SJSA1 (cell line): ENCODE measurements at places on chromosomes 11 and 22. TPM values are rescaled to one million over a fixed set of nuclear protein-coding genes. Genes with fewer than 3 reads are reported as not detected.

DERL3 gene
- total RNA-seq = not detected in 2 replicates

OR56A1 gene
- not detected in 2 replicates for total RNA-seq

C11orf54 gene
- total RNA-seq = 12.8 and 19.8 TPM in 2 replicates

PNPLA2 gene
- 5.0 and 9.8 TPM in 2 replicates for total RNA-seq

SRPRA gene
- total RNA-seq = 70.6 and 85.1 TPM in 2 replicates

LRRN4CL gene
- 0.55 and 0.85 TPM in 2 replicates for total RNA-seq

DNA sequence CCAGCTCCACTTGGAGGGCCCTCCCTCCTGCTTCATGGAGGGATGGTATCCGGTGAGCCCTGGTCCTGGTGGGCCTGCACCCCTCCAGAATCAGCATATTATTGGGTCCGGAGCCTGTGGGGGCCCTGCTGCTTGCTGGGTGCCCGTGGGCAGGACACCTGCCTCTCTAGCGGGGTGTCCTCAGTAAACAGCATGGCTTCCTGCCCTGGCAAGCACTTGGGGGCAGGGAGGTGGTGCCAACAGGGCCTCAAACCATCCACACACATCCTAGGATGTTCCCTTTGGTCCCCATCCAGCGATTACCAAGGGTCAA lies 108.3 kb downstream of the CTTN start:
- no peak overlapping the region for H3K4me3 ChIP-seq
- peaks cover 5% of the 10 kb centered on the region; the same call in 1 of the 2 replicates for H3K4me1 ChIP-seq
- DNase-seq = no peak
- H3K27me3 ChIP-seq = no peaks in the 10 kb centered on the region
- H3K36me3 ChIP-seq = no peaks in the 10 kb centered on the region

DNA sequence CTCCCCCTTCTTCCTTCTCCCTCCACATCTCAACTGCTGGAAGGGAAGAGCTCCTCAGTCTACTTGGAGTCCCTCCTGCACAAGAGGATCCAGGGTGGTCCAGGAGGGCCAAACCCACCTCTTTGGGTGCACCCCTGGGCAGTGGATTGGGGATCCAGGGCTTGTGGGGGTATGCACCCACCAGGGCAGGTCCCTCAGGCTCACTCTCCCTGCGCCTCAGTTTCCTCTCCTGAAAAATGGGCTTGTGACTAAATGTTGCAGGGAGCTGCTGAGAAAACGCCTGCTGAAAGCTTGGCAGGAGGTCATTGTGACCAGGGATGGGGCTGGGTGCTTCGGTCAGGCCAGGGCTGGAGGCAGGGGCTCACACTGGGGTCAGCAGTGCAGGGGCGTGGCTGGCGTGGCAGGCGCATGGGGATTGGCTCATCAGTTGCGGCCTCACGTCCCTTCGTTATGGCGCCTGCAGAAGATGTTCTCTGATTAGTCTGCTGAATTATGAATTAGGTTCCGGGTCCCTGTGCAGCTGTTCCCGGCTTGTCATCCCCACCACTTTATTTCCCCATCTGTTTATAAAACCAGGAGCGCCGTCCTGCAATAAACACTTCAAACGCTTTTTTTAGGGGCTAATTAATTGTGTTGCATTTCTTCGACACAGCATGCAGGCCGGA lies 25.7 kb upstream of the CCDC188 start:
- no peaks in the 10 kb centered on the region for H3K36me3 ChIP-seq
- H3K4me1 ChIP-seq = no peaks in the 10 kb centered on the region
- H3K4me3 ChIP-seq = no peak overlapping the region
- no peak overlapping the region for H3K27ac ChIP-seq
- DNase-seq = no peak
- peaks cover 20% of the 10 kb centered on the region; the same call in 1 of the 2 replicates for H3K27me3 ChIP-seq

DNA sequence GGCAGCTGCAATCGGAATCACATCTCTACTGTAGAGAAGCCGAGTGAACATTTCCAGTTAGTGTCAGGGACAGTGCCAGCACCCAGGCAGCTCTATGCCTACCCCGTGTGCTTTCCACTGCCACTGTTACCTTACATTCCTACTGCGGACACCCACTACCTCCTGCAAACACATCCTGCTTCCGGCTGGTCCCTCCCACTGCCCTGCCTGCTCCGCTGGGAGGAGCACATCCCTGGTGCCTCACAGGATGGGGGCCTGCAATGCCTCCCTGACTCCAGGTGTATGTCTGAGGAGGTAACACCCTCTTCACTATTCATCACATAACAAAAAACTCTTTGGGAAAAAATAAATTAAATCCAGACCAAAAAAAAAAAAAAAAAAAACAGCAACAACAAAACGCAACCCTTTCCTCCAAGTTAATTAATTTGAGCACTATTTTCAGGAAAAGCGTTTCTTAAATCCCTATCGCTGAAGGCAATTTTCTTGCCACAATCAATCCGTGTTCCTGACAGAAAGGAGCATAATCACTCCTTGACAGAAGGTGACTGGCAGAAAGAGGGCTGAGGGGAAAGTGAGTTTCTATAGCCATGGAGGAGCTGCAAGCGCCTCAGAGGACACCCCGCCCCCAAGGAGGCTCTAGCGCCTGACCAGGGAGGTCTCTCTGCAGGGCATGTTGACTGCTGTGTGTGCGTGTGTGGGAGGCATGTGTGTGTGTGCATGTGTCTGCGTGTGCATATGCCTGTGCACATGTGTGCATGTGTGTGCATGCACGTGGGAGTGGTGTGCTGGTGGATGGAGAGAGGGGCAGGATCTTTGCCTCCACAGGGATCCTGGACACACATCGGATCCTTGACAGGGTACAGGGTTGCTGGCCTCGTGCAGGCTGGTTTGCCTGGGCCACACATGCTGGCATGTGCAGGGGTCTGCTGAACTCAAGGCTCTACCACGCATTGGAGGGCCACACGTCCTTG lies 134.8 kb upstream of the NTM start:
- H3K4me3 ChIP-seq = no peak overlapping the region
- no peak overlapping the region for H3K27ac ChIP-seq
- H3K27me3 ChIP-seq = no peaks in the 10 kb centered on the region
- DNase-seq = no peak
- H3K4me1 ChIP-seq = peaks cover 5% of the 10 kb centered on the region

DNA sequence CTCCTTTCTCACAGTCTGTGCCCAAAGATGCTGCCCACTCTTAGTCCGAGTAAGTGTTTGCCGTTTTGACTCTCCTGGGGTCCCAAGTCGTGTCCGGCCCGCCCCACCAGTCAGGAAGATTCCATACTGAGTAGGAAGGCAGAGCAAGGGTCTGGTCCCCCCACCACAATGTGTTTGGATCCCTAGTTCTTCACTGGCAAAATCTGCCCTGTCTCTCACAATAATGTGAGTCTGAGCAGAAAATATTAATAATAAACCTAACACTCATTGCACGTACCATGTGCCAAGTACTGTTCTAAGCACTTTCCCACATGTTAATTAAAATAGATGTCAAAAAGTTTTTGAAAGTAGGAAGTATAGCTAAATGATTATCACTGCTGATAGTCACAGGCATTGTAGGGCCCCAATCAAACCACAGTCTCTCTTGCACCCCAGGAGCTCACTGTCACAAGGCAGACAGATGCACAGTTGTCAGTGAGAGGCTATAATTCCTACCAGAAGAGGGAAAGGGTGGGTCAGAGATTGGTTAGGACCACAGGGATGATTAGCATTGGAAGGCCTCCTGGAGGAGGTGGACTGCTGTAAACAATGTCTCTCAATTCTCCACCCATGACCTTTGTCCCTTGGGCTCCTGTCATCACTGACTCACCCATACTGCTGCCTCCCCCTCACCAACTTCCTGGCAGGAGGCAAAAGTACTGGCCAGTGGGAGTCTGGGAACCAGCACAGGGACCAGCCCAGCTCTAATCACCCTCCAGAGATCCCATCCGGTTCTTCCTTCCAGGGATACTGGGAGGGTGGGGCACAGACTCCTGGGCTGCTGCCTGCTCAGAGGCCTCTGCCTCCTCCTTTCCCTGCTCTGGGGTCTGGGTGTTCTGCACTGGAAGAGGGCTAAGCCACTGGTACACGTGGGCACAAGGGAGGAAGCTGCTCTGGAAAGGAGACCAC lies 1.0 kb upstream of the POLD4 start:
- H3K27ac ChIP-seq = peak overlapping the region; percentile 95
- H3K27me3 ChIP-seq = no peaks in the 10 kb centered on the region
- DNase-seq = peak; percentile 97
- H3K4me1 ChIP-seq = peaks cover 65% of the 10 kb centered on the region
- H3K36me3 ChIP-seq = peaks cover 4% of the 10 kb centered on the region; the same call in 1 of the 2 replicates

GRCh38 chr11:118132385-118133151 lies 20.1 kb downstream of the SCN4B start:
- no peak overlapping the region for H3K4me3 ChIP-seq
- DNase-seq = no peak
- H3K27me3 ChIP-seq = no peaks in the 10 kb centered on the region
- no peaks in the 10 kb centered on the region for H3K4me1 ChIP-seq
- no peak overlapping the region for H3K27ac ChIP-seq

DNA sequence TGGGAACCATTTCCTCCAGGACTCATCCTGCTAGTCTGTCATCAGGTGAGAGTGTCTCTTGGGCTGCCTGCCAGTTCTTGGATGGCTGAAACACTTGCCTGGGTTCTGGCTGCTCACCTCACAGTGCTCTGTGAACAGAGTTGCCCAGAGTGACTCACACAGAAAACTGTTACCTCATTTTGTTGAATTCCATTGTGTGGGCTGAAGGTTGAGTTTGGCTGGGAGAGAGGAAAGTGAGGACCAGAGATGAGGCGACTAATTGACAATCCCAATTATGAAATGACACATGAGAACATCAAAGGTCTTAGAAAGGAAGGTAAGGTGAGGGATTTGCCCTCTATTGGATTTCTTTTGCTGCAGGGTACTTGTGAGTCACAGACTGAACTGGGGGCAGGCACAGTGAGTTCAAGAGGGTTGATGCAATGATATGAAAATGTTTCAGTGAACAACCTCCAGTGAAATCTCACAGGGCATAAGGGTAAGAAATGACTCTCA lies 20.2 kb upstream of the CALCB start:
- H3K27ac ChIP-seq = no peak overlapping the region
- H3K4me3 ChIP-seq = no peak overlapping the region
- no peaks in the 10 kb centered on the region for H3K36me3 ChIP-seq
- no peaks in the 10 kb centered on the region for H3K4me1 ChIP-seq

GRCh38 chr22:35804421-35804820 lies 86.7 kb downstream of the APOL5 start:
- H3K36me3 ChIP-seq = peaks cover 69% of the 10 kb centered on the region
- H3K4me3 ChIP-seq = no peak overlapping the region
- no peaks in the 10 kb centered on the region for H3K27me3 ChIP-seq
- no peak overlapping the region for H3K27ac ChIP-seq
- DNase-seq = no peak

DNA sequence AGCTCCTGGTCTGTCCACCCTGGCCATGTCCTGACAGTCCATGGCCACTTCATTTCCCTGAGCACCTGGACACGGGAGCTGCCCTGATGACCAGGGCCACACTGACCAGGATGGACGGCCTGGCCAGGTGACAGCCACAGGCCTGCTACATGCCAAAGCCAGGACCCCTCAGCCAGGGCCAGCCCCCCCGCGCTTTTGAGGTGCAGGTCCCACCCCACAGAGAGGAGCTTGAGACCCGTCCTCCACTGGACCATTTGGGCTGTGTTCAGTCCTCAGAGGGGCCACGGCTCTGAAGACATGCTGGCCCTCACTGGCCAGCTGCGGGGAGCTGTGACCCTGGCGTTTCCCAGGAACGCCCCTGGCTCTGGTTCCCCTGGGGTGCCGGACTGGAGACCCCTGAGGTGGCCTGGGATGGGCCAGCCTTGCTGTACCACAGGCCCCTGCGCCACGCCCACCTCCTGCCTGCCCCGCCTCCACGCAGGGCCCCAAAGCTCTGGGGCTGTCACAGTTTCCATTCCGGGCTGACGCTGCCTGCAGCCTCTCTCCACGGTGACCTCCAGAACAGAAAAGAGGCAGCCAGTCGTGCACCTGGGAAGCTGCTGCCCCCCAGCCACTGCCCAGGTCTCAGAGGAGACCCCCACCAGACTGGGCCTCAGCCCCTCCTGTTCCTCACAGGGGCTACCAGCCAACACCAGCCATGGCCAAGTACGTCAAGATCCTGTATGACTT lies 18.2 kb downstream of the EPS8L2 start:
- no peak overlapping the region for H3K27ac ChIP-seq
- no peak for DNase-seq
- no peak overlapping the region for H3K4me3 ChIP-seq
- no peaks in the 10 kb centered on the region for H3K4me1 ChIP-seq
- peaks cover 24% of the 10 kb centered on the region for H3K27me3 ChIP-seq
- H3K36me3 ChIP-seq = no peaks in the 10 kb centered on the region

GRCh38 chr11:112277941-112278340 lies 17.3 kb upstream of the PLET1 start:
- no peak overlapping the region for H3K4me3 ChIP-seq
- H3K36me3 ChIP-seq = no peaks in the 10 kb centered on the region
- H3K27me3 ChIP-seq = no peaks in the 10 kb centered on the region
- H3K4me1 ChIP-seq = peaks cover 12% of the 10 kb centered on the region
- DNase-seq = no peak

GRCh38 chr11:72758304-72758689 lies 6.1 kb upstream of the ARAP1 start:
- H3K4me1 ChIP-seq = peaks cover 21% of the 10 kb centered on the region
- H3K36me3 ChIP-seq = no peaks in the 10 kb centered on the region
- no peaks in the 10 kb centered on the region for H3K27me3 ChIP-seq
- H3K4me3 ChIP-seq = no peak overlapping the region
- DNase-seq = no peak

DNA sequence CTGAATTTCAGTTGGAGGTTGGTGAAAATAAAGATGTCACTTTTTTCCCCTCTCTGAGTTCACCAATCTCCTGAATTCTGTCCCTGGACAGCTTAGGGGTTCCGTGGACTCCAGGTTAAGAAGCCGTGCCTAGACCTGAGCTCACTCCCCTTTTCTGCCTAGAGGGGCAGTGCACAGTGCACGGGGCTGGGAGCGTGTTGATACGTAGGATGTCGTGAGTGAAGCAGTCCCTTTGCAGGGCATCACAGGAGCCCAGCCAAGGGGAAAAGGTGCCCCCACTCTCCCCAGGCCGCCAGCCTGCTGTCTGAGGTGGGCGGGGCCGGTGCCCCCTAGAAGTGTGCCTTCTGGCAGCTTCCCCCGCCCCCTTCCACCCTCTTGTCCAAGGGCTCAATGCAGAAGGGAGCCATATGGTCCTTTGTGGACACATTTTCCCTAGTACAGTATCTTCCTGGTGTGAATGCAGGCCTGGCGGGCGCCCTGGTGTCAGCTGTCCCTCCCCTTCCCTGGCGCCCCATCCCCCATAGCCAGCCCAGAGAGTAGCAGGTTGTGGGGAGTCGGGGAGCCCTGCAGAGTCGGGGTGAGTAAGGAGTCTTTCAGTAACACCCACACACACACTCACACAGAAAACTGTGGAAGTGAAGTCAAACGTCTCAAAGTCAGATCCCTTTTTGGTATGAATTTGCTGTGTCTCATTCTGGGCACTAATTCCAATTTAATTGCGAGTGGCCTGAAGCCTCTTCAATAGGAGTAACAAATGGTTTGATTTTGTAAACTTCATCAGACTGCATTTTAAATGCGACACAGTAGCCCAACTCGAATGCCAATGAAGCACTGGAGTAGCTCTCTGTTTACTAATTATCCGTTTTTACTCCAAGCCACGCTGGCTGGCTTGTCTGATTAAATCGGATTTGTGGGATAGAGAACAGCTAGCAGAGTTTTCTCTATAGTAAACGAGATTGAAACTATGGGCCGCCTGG lies 67.5 kb upstream of the NNMT start:
- H3K27me3 ChIP-seq = no peaks in the 10 kb centered on the region
- DNase-seq = no peak
- H3K4me1 ChIP-seq = no peaks in the 10 kb centered on the region
- no peak overlapping the region for H3K27ac ChIP-seq

GRCh38 chr11:113593698-113594308 lies 112.3 kb downstream of the TMPRSS5 start:
- H3K36me3 ChIP-seq = no peaks in the 10 kb centered on the region
- DNase-seq = peak; percentile 54
- H3K27me3 ChIP-seq = no peaks in the 10 kb centered on the region
- H3K27ac ChIP-seq = peak overlapping the region; percentile 57
- H3K4me1 ChIP-seq = peaks cover 24% of the 10 kb centered on the region
